Sciatic nerve (tissue), 2 donors: ENCODE measurements at places on chromosomes 1 and 21.

DNA sequence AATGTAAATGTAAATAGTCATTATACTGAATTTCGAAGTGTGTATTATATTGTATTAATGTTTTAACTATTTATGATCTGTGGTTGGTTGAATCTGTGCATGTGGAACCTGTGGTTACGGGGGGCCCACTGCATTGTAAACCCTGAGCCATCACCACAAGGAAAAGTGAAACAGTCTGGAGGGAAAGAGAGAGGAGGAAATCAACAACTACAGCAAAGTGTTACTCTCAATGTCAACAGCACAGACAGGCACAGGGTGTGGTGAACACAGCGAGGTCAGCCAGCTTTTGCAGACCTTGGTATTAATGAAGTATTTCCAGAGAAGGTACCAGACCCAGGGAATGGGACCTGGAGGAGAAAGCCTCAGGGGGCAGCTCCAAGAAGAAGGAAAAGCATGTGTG, 37.1 kb upstream of the BACE2 start:
- DNase-seq: no peak

DNA sequence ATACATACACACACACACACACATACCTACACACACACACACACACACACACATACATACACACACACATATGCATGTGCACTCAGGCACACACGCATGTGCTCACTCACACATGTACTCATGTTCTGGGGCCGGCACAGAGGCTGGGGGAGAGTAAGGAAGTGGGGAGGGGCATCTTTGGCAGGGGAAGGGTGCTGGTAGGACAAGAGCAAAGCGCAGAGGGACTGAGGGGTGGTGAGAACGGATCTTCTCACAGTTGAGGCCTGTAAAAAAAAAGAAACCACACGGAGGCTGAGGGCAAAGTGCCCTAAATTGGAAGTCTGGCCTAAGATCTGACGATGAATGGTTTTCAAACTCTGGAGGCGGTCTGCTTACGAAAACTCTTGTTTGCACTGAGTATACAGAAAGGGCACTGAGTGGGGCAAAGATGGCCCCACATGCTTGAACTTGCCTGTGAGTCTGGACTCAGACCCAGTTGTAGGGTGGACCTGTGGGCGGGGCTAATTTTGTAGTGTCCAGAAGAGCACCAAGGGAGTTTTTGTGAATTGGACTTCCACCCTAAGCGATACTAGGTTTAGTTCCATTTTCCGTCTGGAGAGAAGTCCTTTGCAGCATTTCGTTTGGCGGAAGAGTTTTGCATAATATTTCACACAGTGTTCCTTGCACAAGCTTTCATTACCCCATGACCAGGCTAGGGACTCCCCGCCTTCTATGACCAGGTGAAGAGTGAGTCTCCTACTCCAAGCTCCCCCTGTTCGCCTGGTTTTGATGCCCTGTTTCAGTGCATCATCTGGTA, 79.3 kb upstream of the LYST start:
- DNase-seq: no peak

DNA sequence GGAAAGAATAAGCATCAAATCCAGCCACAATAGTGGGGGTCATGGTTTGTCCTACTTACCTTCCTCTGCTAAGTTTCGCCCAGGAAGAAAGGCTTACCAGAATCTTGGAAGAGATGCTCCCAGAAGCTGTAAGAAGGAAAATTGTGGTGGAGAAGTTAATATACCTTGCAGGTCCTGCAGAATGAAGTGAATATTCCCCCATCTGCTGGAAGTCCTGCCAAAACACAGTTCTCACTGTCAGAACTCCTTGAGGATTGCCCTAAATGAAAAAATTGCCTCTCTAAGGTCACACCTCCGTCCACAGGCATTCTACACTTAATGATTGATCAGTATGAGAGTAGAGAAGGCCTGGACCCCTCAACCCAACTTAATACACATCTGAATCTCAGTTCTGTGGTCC, 78.4 kb upstream of the RGS21 start:
- DNase-seq: no peak

DNA sequence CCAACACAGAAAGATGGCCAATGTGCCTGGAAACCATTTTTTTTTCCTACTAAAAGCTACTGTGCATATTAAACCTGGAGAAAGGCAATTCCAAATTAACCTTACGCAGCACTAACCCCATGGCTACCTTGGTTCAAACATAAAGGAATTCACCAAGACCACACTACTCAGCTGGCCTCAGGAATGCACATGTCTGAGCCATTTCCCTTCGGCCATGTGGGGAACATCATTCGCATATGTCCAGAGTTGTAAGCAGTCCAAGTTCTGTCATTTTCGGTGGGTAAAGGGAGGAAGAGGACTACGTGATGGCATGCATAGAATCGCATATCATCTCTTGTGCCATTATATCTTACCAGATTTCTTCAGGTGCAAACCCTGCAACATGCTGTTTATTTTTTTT, 175.4 kb downstream of the NTMT2 start:
- no peak for DNase-seq

- DNase-seq: no peak
Measured at GRCh38 chr1:222167111-222167510, 380.8 kb downstream of the HHIPL2 start.

DNA sequence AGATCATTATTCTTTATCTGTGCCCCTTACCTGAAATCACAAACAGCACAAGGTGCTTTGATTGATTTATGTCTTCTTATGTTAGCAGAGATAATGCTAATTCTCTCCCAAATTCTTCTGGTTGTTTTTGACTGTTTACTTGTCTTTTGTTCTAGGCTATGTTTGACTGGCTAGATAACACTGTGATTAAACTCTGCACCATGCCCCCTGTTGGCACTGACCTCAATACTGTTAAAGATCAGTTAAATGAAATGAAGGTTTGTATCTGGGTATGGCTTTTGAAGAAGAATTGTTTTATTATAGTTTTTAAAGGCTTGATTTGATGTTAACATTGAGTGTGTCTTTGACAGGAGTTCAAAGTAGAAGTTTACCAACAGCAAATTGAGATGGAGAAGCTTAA, 49.6 kb upstream of the BMP8A start:
- no peak for DNase-seq

DNA sequence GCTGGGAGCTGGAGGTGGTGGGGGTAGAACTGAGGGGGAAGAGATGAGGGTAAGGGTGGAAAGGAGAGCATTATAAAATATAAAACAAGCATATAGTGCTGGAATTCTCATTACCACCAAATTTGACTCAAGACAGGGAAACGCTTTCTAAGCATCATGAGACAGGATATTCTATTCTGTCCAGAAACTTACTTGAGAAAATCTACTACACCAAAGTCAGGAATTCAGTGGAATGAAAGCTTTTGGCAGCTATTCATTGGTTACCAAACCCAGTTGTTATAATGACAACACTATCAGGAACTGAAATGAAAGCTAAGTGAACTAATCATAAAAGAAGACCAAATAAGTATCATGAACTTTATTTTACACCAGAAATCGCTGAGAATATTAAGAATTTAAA, 14.5 kb downstream of the AIDA start:
- DNase-seq: no peak

DNA sequence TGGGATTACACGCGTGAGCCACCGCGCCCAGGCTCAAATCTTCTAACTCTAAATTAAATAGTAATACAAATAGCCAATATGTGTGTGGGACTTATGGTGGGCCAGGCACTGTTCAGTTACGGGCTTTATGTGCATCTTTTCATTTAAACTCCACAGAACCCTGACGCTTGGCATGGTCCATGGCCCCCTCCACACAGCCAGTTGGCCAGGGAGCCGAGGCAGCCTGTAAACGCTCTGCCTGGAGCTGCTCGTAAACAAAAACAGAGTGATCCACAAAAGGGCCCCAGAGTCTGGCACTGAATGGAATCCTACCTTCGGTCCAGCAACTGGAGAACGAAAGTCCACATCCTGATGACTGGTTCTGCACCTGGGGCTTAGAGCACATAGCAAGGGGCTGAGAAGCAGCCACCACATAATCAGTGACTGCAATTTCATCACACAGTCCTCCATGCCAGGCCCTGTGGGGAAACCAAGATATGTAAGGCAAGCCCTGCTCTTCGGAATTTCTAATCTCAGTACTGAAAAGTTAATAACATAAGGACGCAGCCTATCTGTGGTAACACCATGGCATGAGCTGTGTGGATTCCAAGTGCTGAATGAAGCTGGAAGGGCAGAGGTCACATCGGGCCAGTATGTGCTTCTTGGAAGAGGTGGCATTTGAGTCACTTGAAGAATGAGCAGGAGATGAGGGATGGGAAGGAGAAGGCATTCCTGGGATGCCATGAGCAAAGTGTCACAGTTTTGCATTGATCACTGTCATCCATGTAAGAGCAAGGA, 13.5 kb upstream of the ADAMTSL4 start:
- DNase-seq: no peak

DNA sequence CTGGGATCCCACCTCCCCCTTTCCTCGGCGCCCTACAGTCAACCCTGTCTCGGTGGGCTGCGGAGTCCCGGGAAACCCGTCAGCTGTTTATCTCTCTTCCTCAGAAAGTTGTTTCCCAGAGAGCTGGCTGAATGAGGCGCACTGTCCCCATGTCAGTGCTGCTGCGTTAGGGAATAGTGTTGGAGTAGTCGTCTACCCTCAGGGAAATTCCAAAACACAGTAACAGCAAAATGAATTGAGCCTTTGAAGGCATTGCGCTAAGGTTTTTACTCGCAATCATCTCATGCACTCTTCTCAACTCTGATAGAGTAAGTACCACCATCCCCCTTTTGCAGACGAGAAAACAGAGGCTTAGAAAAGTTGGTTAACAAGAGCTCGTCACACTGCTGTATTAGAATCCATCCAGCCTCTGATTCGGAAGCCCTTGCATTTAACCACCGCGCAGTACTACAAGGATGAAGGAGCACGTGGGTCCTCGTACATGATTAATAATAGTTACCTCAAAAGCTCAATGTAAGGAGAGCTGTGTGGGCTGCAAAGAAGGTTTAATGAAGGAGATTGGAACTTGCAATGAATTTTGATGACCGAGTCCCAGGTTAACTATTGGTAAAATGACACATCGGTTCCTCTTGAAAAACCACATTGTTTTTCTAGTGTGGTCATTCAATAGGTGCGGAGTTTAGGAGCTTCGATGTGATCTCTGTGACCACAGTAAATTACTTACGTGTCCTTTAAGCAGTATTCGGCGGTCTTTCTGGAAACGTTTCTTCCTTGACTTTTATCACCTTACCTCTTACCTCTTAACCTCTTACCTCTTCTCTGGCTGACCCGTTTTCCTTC, 788 bp upstream of the EDEM3 start:
- DNase-seq: no peak

DNA sequence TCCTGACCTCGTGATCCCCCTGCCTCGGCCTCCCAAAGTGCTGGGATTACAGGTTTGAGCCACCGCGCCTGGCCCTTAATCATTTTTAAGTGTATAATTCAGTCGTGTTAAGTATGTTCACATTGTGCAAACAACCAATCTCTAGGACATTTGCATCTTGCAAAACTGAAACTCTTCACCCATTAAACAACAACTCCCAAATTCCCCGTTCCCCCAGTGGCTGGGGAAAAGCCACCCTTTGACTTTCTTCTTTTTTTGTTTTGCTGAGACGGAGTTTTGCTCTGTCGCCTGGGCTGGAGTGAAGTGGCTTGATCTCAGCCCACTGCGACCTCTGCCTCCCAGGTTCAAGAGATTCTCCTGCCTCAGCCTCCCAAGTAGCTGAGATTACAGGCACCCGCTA, 6.5 kb upstream of the THEMIS2 start:
- no peak for DNase-seq

DNA sequence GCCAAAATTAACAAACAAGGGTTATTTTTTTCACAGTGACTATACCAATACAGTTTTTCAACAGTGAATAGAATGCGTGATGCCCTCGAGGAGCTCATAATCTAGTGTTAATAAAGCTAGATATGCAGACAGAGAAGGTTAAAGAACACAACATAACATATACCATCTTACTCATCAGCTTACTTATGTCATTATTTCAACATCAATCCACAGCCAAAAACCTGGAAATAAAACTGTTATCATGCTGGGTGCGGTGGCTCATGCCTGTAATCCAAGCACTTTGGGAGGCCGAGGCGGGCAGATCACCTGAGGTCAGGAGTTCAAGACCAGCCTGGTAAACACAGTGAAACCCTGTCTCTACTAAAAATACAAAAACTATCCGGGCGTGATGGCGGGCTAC, 6.1 kb downstream of the STX6 start:
- no peak for DNase-seq

DNA sequence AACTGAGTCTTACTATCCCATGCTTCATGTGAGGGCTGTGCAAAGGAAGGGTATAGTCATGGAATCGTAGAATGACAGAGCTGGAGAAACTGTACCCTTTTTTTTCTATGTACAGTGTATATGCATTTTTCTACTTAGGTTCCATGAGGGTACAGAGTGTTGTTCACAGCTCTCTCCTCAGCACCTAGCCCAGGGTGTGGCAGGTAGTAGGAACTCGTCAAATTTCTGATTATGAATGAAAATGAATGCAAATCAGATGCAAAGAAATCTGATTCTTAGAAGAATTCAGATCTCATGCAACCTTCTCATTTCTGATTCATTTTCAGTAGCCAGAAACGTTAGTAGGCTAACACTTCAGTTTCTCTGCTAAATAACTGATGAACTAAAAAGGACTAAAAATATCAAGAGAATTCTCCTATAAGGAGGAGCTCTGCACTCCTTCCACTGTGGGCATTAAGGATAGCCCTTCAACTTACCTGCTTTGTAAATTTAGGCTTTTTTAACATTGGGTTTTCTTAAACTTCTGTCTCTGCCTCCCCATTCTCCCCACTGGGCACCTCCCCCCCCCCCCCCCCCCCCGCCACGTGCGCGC, 18.0 kb upstream of the HHAT start:
- DNase-seq: no peak

DNA sequence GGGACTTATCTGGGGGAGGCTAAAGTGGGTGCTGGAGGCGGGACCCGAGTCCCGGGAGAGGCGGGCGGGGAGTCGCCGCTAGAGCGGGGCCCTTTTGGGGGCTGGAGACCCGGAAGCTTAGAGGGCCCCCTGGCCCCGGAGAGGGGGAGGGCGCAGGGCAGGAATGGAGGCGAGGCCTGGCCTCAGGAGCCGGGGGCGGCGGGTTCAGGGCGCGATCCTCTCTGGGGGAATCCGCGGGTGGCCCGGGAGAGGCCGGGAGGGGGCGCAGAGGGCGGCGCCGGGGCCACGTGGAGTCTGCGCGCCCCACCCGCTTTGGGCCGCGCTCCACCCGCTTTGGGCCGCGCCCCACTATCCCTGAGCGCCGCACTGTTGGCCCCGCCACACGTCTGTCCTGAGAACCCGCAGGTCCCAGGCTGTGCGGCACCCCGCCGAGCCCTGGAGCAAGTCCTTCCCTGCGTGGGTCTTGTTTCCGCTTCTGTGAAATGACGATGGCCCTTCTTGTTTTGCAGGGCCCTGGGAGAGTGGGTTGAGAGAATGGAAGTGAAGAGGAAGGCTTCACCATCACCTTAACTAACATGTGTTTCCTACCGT, 84.4 kb downstream of the NKAIN1 start:
- peak; percentile 76 for DNase-seq

- DNase-seq: no peak
Measured at GRCh38 chr1:99374109-99374508, 109.8 kb downstream of the PLPPR4 start.

- DNase-seq: no peak
Measured at GRCh38 chr1:91120421-91120820, 98.6 kb upstream of the ZNF644 start.
